ENCODE measurements at places on chromosomes 5 and 9.

- DNase-seq, result no peak
Measured at GRCh38 chr9:114369216-114370130, 18.3 kb downstream of the AKNA start.

DNA sequence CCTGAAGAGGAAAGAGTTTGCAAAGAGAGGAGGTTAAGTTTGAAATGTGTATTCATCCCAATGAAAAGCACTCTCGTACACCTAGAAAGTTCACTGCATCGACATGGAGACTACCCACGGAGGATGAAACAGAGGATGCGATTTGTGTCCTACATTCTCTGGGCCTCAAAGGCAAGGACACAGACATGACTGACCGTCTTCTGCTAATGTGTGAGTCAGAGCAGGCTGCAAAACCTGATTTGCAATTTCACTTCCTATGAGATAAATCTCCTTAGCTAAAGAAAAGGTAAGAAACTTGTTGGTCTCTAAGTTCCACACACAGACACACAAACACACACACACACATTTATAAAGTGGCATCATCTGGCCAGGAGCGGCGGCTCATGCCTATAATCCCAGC lies 98.6 kb downstream of the GNAQ start:
- DNase-seq, result no peak

- DNase-seq, result no peak
Measured at GRCh38 chr5:64685866-64686265, 4.4 kb upstream of the SHISAL2B start.

- no peak for DNase-seq
Measured at GRCh38 chr5:68431186-68431585, 215.6 kb downstream of the PIK3R1 start.

Measured in activated gamma-delta T cell (primary cell).